ENCODE measurements at places on chromosomes 4 and X.

GRCh38 chr4:56425518-56425917 is 9.9 kb downstream of the PPAT start:
- no peak for DNase-seq

DNA sequence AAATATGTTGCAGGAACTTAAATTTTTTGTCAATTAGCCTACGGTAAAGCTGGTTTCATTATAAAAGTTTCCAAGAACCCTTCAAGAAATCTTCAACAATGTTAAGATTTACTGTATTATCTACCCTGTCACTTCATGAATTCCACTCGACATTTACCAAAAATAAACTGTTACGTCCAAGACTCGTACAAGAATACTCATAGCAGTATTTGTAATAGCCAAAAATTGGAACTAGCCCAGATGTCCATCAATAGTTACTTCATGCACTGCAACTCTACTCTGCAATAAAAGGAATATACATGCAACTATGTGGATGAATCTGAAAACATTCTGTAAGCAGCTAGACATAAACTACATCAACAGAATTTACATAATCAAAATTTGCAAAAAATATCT is 13.4 kb downstream of the RBMX start:
- no peak for DNase-seq

DNA sequence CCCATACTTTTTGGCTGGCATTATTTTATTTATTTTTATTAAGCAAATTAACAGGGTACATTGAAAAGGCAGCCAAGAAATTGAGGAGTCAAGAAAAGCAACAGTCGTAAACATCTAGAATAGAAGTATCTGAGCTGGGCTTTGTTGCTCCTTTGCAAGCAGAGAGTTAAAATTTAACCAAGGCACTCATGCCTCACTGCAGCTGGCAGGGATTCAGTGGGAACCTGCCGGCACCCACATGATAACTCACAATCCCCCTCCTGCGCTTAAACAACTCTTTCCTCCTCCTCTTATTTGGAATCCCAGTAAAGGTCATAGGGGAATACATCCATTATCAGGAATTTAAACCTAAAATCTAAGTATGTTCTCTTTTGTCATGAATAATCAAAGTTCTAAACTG is 115.5 kb downstream of the SOX3 start:
- no peak for DNase-seq

DNA sequence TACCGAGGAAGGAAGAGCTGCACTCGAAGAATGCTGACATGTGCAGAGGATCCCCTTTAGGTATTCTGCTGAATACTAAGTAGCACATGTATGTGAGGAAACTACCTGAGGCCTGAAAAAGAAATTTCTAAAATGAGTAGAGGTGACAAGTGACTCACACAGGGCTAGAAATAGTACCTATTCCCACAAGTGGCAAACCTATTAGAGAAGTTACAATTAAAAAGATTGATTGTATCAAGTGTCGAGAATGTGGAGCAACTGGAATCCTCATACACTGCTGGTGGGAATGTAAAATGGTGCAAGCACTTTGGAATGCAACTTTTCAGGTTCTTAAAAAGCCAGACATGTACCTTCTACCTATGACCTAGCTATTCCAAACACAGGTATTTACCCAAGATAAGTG is 47.4 kb downstream of the CCSER1 start:
- DNase-seq, result no peak

GRCh38 chr4:63226229-63226628 is 1183.0 kb downstream of the TECRL start:
- DNase-seq, result no peak

GRCh38 chr4:79267671-79268070 is 58.2 kb downstream of the NAA11 start:
- DNase-seq, result no peak

DNA sequence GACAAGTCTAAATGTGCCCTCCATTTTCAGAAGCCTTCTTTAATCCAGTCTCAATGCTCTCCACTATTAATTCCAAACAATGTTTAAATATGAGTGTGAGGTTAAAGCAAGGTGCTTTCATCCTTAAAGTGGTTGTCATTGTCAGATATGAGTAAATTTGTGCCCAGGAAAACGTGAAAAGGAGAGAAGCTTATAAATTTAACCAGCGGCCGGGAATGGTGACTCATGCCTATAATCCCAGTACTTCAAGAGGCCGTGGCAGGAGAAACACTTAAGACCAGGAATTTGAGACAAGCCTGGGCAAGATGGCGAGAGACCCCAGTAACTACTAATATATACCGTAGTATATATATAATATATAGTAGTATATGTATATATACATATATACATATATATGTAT is 270.0 kb downstream of the ARHGAP24 start:
- no peak for DNase-seq
